Kidney (tissue), 22 donors: ENCODE measurements at places on chromosomes 16 and 17.

GRCh38 chr16:49283376-49284049 is 1.9 kb upstream of the CBLN1 start:
- peak; percentile 43 for DNase-seq

DNA sequence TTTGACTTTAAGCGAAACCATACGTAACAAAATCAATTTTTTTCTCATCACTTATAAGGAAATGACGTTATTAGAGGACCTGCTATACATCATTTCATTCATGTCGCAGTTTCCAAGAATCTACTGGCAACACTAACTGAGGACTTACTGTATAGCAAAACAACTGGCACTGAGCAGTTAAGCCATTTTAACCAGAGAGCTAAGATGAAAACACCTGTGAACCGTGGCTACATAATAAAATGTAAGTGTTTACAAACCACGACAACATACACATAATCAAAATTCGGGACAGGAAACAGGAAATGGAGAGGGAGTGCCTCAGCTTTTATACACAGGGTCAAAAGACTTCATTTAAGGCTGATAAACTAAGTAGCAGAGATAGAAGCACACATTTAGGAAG is 29.5 kb downstream of the METTL16 start:
- no peak for DNase-seq

- DNase-seq: no peak
Measured at GRCh38 chr17:63407741-63408330, 38.3 kb downstream of the CYB561 start.

GRCh38 chr16:83682868-83683235 is 124.9 kb upstream of the HSBP1 start:
- peak; percentile 6 for DNase-seq

DNA sequence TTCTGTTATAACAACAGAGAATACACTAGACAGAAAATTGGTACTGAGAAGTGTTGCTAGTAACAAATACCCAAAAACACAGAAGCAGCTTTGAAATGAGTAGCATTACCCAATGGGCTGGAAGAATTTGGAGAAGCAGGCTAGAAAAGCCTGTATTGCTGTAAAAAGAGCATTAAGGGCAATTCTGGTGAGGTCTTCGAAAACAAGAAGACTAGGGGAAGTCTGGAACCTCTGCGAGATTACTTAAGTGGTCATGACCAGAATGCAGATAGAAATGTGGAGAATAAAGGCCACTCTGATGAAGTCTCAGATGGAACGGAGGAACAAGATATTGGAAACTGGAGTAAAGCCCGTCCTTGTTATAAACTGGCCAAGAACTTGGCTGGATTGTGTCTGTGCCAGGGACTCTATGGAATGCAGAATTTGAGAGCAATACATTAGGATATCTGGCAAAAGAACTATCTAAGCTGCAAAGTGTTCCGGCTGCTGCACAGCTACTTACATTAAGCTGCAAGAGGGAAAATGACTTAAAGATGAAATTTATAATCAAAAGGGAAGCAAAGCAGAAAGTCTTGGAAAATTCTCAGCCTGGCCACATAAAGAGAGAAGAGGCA is 44.9 kb upstream of the PEMT start:
- DNase-seq: no peak

DNA sequence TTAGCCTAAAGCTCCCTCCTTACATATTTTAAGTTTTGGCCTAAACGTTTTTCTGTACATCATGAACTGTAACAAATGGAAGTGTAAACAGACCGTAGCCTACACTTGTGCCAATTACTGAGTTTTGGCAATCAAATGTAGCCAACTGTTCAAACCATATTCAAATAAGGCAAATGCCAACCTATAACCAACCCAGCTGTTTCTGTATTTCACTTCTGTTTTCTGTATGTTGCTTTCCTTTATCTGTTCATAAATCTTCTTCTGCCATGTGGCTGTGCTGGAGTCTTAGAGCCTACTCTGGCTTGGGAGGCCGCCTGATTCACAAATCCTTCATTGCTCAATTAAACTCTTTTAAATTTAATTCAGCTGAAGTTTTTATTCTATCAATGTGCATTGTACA is 6.9 kb upstream of the C16orf78 start:
- no peak for DNase-seq

- DNase-seq: no peak
Measured at GRCh38 chr17:32158870-32159585, 16.7 kb downstream of the RHOT1 start.

GRCh38 chr16:89270666-89271345 is 53.3 kb downstream of the ZNF778 start:
- DNase-seq: peak; percentile 53

DNA sequence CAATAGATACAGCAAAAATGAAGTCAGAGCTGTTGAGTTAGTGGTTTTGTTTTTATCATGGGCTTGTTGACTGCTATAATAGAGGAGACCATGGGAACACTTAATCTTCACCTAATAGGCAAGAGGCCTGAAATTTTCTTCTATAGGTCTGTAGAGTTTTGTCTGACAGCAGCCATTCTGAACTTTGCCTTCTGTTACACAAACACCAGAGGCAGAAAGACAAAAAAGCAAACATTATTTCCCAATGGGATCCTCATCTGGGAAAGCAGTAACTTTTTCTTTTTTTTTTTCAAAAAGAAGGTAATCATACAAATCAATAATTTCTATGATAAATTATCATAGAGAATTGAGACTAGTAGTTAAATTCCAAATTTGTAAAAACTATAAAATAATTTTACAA is 494.1 kb downstream of the TOX3 start:
- DNase-seq: no peak

GRCh38 chr17:58677194-58677880 is 14.5 kb downstream of the TEX14 start:
- DNase-seq: no peak
